Posterior cingulate gyrus (tissue), 11 donors: ENCODE measurements at places on chromosomes 5 and 9.
A peak's percentile ranks its signal among the peaks of the same experiment; 100 is the strongest.

DNA sequence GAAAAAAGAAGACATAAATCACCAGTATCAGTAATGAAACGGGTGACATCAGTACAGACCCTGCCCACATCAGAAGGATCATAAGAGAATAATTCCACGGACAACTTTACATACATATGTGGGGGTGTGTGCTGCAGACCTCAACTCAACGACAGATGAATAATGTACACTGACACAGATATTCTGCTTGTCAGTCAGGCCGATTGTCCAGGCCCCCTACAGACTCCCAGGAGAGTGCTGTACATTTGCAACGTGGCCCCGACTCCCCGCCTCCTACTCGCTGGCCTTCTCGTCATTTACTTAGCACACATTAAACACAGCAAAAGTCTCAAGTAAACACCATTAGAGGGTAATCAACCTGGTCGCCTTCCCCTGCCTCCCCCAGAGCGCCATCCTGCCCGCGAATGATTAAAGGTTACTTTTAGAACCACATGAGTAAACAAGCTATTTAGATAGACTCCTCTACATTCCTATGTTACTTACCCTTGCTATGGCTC, 3.5 kb upstream of the TMED9 start:
- DNase-seq, result no peak

GRCh38 chr5:141878186-141878710, at the start of gene PCDH1:
Gene PCDH1, minus strand, starts transcription at chr5:141878410. Its CDS starts 148 bp downstream, at chr5:141878262.
- no peak for DNase-seq

DNA sequence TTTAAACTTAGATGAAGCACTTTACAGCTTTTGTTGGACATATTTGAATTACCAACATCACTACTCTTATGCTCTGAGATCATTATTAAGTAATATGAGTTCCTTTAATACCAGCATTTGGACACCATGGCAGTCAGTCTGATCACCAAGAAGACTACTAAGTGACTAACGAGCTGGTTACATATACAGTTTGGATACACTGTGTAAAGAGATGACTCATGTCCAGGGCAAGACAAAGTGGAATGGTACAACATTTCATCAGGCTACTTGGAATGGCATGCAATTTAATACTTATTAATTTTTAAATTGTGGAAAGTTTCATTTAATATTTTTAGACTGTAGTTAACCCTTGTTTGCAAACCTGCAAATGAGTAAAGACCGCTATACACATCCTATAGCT, 237.4 kb upstream of the PRDM9 start:
- no peak for DNase-seq

- no peak for DNase-seq
These were observed 150.5 kb upstream of the TLX3 start for GRCh38 chr5:171158581-171158980.

- DNase-seq, result no peak
These were observed 254.4 kb downstream of the FAM114A2 start for GRCh38 chr5:153784277-153784676.

- DNase-seq, result no peak
These were observed 14.9 kb downstream of the OLFM1 start for GRCh38 chr9:135102331-135102730.

- peak; percentile 9 for DNase-seq
These were observed 148.5 kb downstream of the SGCD start for GRCh38 chr5:156475182-156476157.

GRCh38 chr5:143533475-143533874, 130.0 kb upstream of the NR3C1 start:
- DNase-seq, result no peak

- no peak for DNase-seq
These were observed at the start of gene HAVCR1 for GRCh38 chr5:157059093-157059539. Gene HAVCR1, minus strand, starts transcription at chr5:157059116. Its CDS starts 1,173 bp downstream, at chr5:157057943.

GRCh38 chr5:113047234-113047633, 70.6 kb downstream of the DCP2 start:
- DNase-seq, result no peak

DNA sequence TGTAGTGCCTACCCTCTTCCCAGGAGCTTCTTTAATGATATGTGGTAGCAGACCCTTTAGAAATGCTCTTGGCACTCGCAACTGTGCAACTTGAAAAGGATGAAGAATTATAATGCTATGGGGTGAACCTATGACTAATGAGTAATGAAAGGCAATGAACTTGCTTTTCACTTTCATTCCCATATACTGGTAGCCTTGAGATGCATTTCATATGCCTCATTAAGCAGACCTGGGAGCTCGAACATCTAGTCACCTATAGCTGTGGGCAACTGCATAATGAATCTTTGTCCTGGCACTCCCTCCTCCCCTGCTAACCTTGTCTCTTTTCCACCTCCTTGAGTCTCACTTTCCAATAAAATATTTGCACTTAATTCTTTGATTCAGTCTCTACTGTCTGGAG, 605.9 kb upstream of the DAB2 start:
- no peak for DNase-seq

GRCh38 chr5:113050721-113051382, 74.3 kb downstream of the DCP2 start:
- no peak for DNase-seq

- no peak for DNase-seq
These were observed 192.9 kb downstream of the NR3C1 start for GRCh38 chr5:143210576-143210975.

DNA sequence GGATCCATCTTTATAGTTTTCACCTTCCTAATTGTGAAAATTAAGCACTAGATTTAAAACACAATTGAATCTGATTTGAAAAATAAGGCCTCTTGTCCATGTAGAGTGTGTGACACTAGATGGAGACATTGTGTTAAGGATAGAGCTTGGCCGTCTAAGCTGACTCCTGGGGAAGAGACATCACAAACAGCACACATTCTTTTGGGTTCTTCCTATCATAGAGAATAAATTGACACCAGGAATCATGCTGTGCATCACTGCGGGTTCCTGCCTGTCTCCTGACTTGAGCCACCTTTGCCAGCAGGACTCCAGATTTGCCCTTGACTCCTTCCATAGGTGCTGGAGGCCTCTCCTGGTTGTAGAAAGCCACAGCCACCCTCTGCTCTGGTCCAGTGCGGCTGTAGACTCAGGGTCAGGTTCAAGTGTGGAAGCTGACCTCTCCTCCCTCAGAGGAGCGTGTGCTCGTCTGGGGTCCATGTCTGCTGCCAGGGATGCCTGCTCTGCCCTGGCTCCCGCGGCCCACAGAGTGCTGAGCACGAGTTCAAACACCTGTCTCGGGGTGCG, 11.2 kb downstream of the ROPN1L start:
- DNase-seq, result no peak
